Activated CD8-positive, alpha-beta T cell treated with anti-CD3 and anti-CD28 coated beads for 36 hours (primary cell): ENCODE measurements at places on chromosomes 11 and 22. TPM values are rescaled to one million over a fixed set of nuclear protein-coding genes. Genes with fewer than 3 reads are reported as not detected.

DNA sequence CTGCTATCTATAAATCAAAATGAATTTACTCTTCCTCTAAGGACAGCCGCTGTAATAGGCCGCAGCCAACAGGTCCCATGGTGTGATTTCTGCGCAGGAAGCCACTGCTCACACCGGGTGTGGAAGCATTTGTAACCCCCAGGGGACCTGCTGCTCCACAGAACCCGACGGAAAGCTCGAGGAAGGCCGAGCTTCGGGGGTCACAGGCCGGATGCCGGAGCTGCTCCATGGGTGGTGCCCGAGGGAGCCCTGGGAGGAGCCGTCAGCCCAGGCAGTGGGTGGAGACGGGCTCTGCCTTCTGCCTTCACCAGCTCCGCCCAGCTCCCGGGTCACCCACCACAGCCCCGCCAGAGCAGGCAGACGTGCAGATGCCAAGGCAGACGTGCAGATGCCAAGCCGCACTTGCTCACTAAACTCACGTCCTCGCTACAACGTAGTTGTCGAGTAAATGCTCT, 63.5 kb downstream of the BRD1 start:
- peaks cover 4% of the 10 kb centered on the region for H3K36me3 ChIP-seq
- H3K4me3 ChIP-seq = no peak overlapping the region
- H3K4me1 ChIP-seq = peaks cover 21% of the 10 kb centered on the region
- H3K27me3 ChIP-seq = no peaks in the 10 kb centered on the region
- no peak overlapping the region for H3K27ac ChIP-seq

GRCh38 chr11:13972043-13972910, 9.8 kb downstream of the SPON1 start:
- H3K27me3 ChIP-seq = peaks cover 2% of the 10 kb centered on the region
- no peaks in the 10 kb centered on the region for H3K36me3 ChIP-seq
- H3K4me3 ChIP-seq = no peak overlapping the region

ELP4 gene
- total RNA-seq = 21.6 TPM

GRCh38 chr11:35066783-35067423, 72.1 kb upstream of the CD44 start:
- peak; percentile 83 for DNase-seq
- H3K4me1 ChIP-seq = peaks cover 30% of the 10 kb centered on the region
- no peak overlapping the region for H3K4me3 ChIP-seq
- peaks cover 19% of the 10 kb centered on the region for H3K36me3 ChIP-seq
- H3K27ac ChIP-seq = peak overlapping the region; percentile 68

DLG2 gene
- total RNA-seq = 2.2 TPM

OR11H1 gene
- not detected for total RNA-seq

BBOX1 gene
- not detected for total RNA-seq
